BJ (cell line): ENCODE measurements at places on chromosomes 4 and X.

GRCh38 chr4:35399912-35400311, 844.4 kb downstream of the ARAP2 start:
- no peak for DNase-seq

GRCh38 chr4:107710493-107711459, 9.3 kb downstream of the PAPSS1 start:
- no peak for DNase-seq

DNA sequence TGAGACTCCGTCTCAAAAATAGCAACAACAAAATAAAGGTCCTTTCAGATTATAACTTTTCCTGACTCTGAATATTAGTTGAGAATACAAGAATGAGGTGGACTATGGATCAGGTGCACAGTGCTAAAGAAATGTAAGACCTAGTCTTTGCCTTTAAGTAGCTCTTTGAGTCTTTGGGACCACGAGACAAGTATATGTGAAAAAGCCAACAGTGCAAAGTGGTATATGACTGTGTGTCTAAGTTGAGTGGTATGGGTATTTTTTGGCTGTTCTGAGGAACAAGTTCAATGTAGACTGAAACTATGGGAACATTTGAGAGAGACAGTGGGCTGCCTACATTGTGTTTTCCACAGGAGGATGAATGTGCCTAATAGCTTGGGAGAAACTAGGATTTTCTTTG, 2.8 kb downstream of the GAB1 start:
- DNase-seq: no peak

DNA sequence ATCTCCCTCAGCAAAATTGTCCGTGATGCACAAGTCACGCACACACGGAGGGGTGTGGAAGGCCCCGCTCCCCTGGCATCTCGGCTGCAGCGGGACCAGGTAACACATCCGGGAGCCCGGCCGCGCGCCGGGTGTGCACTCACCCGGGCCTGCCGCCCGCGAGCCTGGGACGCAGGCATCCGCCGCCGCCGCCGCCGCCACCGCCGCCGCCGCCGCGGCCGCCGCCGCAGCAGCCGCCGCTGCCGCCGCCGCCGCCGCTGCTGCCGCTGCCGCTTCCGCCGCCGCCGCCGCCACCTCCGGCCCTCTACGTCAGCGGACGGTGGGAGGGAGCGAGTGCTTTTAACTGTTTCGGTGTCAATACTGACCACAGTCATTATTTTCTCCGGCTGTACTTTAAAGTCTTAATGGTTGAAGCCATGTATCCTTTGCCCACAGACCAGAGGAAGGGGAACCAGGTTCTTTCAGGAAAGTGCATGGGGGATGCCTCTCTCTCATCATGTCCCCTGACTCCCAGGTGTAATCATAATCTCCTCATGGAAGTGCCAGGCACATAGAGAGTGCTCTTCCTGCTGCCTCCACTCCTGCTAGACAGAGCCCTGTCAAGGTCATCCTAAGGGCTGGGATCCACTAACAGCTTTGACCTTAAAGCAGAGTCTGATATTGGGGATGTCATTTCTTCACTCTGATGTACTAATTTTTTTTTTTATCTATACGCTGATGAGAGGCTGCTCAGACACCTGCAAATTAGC, 38.0 kb downstream of the MAGEE2 start:
- no peak for DNase-seq

DNA sequence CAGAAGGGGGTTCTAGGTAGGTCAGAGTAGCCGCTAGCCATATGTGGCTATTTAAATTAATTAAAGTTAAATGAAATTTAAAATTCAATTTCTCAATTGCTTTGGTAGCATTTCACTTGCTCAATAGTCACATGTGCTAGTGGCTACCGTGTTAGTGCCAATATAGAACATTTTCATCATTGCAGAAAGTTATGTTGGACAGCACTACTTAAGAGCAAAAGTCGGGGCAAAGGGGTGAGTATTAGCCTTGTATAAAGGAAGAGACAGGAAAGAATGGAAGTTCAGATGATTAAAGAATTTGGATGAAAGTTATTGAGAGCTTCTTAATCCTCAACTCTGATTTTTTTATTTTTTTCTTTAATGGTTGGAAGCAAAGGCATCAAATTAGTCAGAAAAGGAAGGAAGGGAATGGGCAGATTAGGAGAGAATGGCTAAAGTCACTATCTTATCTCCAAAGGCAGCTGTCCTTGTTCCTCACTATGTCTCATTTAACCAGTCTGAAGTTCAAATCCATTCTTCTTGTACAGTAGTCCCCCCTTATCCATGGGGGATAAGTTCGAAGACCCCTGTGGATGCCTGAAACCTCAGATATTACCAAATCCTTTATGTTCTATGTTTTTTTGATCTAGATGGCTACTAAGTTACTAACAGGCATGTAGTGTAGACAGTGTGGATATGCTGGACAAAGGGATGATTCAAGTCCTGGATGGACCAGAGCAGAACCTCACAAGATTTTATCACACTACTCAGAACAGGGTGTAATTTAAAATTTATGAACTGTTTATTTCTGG, 22.9 kb downstream of the OCIAD1 start:
- DNase-seq: no peak

GRCh38 chr4:121877041-121877773, 6.9 kb upstream of the BBS7 start:
- no peak for DNase-seq

- DNase-seq: no peak
Observed at GRCh38 chr4:101256222-101256621, 91.1 kb downstream of the PPP3CA start.
